ENCODE measurements at places on chromosomes 11 and 22.

DNA sequence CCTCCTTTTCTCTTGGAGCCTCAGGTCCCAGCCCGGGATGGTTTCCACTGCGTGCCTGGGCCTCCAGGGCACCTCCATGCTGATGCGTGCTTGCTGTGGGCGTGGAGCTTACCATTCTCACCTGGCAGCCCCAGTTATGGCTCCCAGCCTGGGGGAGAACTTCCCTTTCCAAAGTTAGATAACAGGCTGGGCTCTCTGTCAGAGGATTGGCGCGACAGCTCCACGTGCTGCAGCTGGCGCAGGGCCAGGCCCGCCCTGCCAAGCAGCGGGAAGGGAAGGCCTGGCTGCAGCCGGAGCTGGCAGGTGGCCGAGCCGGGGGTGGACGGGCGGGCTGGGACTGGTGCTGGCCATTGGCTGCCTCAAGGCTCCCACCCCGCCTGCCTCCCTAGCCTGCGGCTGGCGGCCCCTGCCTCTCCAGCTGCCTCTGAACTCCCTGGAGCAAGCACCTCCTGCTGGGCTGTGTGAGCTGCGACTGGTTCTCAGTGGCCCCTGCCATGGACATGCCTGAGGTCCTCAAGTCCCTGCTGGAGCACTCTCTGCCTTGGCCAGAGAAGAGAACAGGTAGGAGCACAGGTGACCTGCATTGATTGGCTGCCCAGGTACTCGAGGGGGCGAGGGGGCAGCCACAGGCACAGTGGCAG is 14.6 kb upstream of the TEF start:
- peak; percentile 76 for DNase-seq

GRCh38 chr11:32792948-32793475 is 1.4 kb downstream of the CCDC73 start:
- DNase-seq = no peak

- DNase-seq = no peak
Observed at GRCh38 chr11:73975479-73975757, 7.2 kb downstream of the UCP2 start.

- no peak for DNase-seq
Observed at GRCh38 chr11:121351083-121351630, 58.6 kb downstream of the SC5D start.

GRCh38 chr11:106160494-106160893 is 83.0 kb downstream of the AASDHPPT start:
- DNase-seq = no peak

DNA sequence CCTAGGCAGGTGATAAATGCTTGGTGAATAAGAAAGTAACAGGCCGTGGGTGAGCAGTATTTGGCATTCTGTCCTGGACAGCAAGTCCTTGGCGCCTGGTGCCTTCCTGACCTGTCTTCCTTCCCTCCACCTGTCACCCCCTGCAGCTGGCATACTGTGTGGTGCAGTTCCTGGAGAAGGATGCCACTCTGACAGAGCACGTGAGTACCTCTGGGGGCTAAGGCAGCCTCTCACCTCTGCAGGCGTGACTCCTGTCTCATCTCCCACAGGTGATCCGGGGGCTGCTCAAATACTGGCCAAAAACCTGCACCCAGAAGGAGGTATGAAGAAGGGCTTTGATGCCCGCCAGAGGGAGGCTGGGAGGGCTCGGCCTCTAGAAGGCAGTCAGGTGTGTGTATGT is 4.4 kb downstream of the GPHA2 start:
- no peak for DNase-seq

GRCh38 chr11:118674082-118674435 is 5.4 kb downstream of the TREH start:
- DNase-seq = no peak

GRCh38 chr11:1882265-1883238 is 9.1 kb downstream of the PRR33 start:
- peak; percentile 90 for DNase-seq

- DNase-seq = no peak
Observed at GRCh38 chr11:66006134-66006890, 4.0 kb downstream of the BANF1 start.

DNA sequence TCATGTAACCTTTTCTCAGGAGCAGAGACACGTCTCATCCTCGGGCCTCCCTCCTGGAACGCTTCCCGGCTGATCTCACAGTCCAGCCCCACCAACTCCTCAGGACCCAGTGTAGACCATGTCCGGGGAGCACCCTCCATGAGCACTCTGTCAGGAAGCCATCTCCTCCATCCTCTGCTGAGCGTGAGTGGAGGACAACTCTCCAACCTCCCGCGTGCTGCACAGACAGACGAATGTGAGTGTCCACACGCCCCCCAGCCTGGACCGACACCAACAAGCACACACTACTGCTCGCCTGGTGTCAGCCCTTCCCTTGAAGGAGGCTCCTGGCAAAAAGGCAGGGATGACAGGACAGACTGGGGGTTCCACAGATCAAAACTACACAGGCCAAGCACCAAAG is 86.6 kb downstream of the SHANK2 start:
- DNase-seq = no peak

- DNase-seq = peak; percentile 48
Observed at GRCh38 chr22:38423512-38424503, 31.2 kb downstream of the KCNJ4 start.

DNA sequence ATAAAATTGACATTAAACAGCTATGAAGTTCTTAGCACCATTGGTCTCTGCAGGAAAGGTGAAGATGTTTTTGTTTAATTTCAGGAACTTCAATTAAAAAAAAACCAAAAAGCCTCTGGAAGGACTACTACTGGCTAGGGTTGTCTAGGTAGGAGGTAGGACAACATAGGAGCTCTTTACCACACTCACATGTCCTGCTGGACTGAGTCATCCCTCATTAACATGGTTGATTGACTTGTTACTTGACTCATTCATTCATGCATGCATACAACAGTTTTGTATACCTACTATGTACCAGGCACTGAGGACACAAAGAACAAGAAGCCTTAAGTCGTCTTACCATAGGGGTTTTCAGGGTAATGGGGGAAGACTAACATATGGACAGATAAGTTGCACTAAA is 216.9 kb upstream of the ARHGAP20 start:
- no peak for DNase-seq

Data from islet precursor cell (in vitro differentiated cells).